Stimulated activated CD4-positive, alpha-beta T cell treated with anti-CD3 and anti-CD28 coated beads, Interleukin-12 subunit alpha, Interleukin-12 subunit beta, amount 100 ng/mL, for 4 hours (primary cell): ENCODE measurements at places on chromosomes 6 and 20.

DNA sequence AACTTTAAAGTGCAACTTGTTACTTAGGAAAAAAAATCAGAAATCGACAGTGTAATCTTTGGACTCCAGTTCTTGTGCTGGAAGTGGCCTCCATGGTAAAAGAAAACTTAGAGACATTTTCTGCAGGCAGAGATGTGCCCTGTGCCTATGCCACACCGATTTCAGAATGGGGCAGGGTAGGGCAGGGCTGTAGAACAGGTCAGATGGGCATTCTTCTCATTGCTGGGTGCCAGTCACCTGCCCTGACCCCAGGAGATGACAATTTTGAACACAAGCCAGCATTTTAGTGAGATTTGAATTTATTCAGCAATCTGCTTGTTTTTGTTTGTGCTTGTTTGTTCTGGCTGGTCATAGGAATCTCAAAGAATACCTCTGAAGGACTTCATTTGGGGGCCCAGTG lies 63.3 kb downstream of the SASH1 start:
- no peak for DNase-seq

DNA sequence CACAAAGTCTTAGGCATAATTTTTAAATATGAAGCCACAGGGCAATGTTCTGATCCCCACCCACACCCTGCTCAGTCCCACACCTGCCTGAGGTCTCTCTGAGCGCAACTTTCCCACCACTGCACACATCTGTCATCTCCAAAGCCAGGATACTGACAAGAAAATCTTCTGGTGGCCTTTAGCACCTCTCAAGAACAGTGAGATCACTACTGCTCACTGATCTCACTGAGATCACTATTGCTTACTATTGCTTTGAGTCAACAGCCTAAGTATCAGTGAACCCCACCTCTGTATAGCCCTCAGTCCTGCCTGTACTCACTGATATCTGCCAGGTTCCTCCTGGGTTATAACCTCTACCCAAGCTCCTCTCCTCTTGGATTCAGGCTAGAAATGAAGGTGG lies 6.4 kb downstream of the TNFRSF21 start:
- DNase-seq, result no peak

GRCh38 chr20:61684583-61685235 lies 381.0 kb downstream of the TAF4 start:
- no peak for DNase-seq

- no peak for DNase-seq
Measured at GRCh38 chr6:82584856-82585255, 221.2 kb downstream of the TPBG start.

GRCh38 chr6:81172056-81172740 lies 580.3 kb downstream of the TENT5A start:
- no peak for DNase-seq

DNA sequence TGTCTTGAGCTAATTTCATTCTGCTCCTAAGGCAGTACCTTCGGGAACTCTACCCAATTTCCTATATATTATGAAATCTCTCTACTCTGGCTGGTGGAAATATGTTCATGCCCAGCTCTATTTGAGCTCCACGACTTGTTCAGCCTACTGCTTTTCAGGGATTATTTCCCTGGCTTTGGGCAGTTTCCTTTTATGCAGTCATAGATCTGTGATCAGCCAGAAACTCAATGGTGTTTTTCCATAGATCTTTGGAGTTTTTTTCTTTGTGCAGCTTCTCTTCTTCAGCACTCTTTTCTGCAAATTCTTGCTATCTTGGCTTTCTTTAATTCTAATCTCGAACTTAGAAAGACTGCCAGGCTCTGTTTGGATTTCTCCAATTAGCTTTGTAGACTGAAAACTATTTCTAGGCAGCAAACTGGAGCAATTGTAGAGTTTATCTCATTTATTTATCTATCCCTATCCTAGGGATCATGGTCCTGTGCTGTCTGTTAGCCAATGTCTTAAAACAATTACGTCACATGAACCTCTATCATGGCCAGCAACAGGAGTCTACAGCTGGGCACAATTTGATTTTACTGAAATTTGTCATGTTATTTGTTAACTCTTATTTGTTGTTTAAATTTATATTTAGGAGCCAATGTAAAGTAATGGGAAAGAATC lies 328.4 kb downstream of the BCKDHB start:
- DNase-seq, result no peak

DNA sequence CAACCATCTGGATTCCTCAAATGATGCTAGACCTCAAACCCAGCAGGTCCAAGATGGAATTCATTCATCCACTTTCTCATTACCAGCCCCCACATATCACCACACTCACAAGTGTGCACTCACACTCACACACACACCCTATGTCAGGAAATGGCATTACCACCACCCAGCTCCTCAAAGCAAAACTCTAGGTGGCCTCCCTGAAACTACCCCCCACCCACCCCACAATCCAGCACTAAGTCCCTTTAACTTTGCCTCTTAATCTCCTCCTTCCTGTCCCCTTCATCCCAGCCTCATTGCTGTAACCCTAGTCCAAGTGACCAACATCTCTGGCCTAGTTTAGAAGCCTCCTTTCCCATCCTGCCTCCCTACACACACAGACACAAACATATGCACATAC lies 109.4 kb downstream of the TNFAIP3 start:
- no peak for DNase-seq

GRCh38 chr6:149974825-149975224 lies 11.1 kb downstream of the ULBP1 start:
- DNase-seq, result no peak

DNA sequence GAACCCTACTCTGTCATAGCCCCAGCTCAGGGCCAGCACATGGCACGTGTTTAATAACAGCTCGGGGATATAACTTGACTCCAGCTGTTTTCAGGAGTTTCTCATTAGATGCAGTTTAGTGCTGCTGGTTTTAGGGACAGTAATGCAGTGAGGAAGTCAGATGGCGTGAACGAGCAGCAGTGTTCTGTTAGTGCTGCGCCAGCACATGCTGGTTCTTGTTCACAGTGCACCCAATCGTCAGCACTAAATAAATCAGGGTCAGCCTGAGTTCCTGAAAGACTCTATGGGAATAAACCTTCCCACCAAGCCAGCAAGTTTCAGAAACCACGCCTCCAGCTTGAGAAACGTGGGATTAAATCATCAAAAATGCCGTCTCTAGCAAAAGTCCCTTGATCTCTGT lies 235.9 kb upstream of the SUPT3H start:
- DNase-seq, result no peak

- DNase-seq, result no peak
Measured at GRCh38 chr6:132616677-132617076, 7.4 kb downstream of the TAAR2 start.

GRCh38 chr20:32483351-32484224 lies 101.5 kb downstream of the NOL4L start:
- DNase-seq, result peak; percentile 60

DNA sequence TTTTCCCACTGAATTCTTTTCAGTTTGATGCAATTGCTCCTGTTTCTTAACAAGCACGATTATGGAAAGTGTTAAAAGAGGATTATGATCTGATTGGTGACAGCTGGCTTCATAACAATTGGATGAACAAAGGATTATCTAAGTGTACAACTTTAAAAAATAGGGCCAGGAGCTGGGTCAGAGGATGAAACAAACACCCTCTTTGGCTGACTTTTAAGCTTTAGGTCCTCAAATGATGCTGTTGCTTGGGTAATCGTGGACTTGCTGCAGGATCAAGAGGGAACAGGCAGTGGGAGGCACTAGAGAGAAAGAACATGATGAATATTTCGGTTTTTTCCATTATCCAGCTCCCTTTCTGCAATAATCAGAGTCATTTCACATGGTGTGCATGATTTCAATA lies 35.5 kb upstream of the TMX4 start:
- no peak for DNase-seq

DNA sequence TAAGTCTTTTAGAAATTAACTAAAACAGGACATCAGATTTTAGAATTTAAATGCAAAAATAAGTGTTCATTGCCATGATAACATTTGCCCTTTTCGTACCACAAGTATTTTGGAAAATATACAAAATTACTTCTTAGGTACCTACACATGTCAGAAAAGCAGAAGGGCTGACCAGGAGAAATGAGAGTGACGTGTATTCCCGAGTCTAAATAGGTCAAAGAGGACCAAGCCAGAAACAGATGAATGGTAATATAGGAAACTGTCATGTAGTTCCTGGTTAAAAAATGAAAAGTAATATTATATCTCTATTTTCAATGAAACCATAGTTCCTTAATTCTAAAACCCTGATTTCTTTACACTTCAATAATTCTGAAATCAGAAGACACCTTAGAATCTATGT lies 126.2 kb downstream of the IPCEF1 start:
- no peak for DNase-seq

DNA sequence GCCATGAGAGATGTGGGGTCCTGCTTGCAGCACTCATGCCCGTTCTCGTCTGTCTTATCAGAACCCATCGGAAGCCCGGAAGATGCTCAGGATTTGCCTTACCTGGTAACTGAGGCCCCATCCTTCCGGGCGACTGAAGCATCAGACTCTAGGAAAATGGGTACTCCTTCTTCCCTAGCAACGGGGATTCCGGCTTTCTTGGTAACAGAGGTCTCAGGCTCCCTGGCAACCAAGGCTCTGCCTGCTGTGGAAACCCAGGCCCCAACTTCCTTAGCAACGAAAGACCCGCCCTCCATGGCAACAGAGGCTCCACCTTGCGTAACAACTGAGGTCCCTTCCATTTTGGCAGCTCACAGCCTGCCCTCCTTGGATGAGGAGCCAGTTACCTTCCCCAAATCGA lies 8.3 kb downstream of the PI16 start:
- DNase-seq, result peak; percentile 65

DNA sequence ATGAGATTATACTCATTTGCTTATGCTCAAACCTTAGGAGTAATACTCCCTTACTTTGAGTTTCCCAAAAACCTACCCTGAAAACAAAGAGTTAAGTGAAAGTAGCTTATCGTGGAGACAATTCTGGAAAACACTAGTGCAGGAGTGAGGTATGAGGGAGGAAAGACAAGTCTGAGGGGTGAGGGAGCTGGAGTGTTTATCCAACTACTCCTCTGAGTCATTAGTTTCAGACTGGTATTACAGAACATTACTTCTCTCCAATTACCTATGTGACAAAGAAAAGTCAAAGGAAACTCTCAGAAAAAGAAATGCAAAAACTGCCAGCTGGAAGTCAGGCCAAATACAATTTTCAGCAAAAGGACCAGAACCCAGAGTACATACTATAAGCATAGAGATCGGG lies 171.1 kb upstream of the SPTLC3 start:
- DNase-seq, result no peak

DNA sequence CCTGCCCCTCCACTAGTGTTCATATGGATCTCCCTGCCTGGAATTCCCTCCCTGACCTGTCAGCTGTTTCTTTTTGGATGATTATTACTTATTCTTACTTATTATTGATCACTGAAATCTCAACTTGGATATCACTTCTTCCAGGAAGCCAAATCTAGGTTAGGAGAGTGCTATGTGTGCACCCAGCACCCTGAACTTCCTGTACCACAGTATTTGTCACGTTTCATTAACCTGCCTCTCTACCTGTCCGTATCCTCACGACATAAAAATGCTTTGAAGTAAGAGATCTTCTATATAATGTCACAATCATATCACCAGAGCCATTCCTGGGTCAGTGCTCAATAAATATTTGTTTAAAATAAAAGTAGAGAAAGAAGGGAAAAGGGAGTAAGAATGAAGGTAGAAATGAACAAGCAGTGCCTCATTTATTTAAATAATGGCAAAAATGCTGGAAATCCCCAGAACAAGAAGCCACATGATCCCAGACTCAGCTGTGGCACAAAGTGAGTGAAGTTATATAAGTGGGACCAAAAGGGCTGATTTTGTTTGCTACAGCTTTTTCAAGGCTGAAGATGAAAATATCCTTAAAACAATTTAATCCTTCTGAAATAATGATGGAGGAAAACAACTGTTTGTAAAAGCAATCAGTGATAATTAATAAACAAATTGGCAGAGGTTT lies 88.0 kb upstream of the MANEA start:
- DNase-seq, result no peak

- DNase-seq, result no peak
Measured at GRCh38 chr6:145948328-145948727, 15.8 kb downstream of the SHPRH start.

- DNase-seq, result no peak
Measured at GRCh38 chr6:156917213-156917612, 140.0 kb downstream of the ARID1B start.

GRCh38 chr20:43537921-43538877 lies 20.6 kb upstream of the SGK2 start:
- peak; percentile 46 for DNase-seq

GRCh38 chr6:148653138-148653776 lies 93.6 kb upstream of the UST start:
- DNase-seq, result no peak

GRCh38 chr6:131890091-131890490 lies 61.1 kb downstream of the CCN2 start:
- DNase-seq, result no peak

DNA sequence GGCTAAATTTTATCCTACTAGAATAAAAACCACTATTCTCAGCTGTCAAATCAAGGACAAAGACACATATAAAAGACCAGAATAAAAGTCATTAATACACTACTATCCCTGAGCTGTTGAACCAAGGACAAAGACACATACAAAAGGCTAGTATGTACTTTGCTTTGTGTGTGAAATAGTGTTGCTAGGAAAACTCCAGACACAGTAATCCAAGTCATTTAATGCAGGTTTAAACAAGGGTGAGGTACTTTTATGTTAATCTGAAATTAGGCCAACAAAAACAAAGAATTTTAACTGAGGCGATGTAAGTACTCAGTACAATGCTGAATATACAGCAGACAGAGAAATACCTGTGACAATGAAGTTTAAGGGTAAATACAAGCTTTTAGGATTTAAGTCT lies 18.9 kb downstream of the GCLC start:
- no peak for DNase-seq

- DNase-seq, result no peak
Measured at GRCh38 chr6:152379423-152379822, 257.7 kb downstream of the SYNE1 start.

- DNase-seq, result no peak
Measured at GRCh38 chr6:168598251-168599117, 157.5 kb downstream of the SMOC2 start.

- no peak for DNase-seq
Measured at GRCh38 chr6:38599261-38599660, 40.5 kb downstream of the BTBD9 start.

GRCh38 chr6:88519301-88520016 lies 353.3 kb upstream of the CNR1 start:
- no peak for DNase-seq

DNA sequence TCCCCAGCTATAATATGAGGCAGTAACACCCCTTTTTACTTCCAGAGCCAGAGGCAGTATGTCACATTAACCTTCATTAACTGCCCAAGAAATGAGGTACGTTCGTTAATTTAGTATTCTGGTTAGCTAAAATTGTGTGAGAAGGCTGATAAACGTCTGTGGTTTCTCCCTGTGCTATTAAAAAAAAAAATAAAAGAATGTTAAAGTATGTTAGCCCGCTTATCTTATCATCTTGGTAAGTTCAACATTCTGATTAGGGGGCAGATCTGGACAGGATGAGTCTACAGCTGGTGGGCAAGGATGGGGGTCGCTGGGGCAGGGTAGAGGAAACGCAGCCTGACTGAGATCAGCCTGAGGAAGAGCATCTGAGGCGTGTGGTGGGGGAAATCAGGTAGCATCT lies 154.0 kb downstream of the PRL start:
- no peak for DNase-seq

GRCh38 chr6:45491048-45491735 lies 113.5 kb upstream of the SUPT3H start:
- DNase-seq, result no peak

- no peak for DNase-seq
Measured at GRCh38 chr6:86888301-86888700, 49.0 kb upstream of the HTR1E start.
